ENCODE measurements at places on chromosomes 5 and 9.
A peak's percentile ranks its signal among the peaks of the same experiment; 100 is the strongest.

DNA sequence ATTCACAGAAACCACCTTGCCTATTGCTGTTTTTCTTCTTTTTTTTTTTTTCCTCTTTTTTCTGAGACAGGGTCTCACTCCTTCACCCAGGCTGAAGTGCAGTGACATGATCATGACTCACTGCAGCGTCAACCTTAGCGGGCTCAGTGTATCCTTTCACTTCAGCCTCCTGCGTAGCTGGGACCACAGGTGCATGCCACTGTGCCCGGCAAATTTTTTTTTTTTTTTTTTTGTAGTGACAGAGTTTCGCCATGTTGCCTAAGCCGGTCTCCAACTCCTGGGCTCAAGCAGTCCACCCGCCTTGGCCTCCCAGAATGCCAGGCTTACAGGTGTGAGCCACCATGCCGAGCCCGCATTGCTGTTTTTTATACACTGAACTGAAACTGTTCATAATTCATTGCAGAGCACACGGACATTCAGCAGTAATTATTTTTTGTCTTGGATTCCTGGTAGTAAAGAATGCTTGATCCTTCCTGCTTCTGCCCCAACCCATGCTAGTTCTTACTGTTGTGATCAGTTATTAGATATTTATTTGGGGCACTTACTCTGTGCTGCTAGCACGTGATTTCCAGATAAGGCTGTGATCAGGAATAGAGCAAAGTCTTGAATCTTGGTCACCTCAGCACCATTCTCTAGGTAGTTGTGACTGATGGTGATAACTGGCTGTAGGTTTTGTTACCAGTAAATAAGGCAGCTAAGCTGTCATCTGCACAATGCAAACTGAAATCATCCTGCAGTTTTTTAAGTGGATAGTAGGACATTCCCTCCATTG lies 14.0 kb downstream of the MAP3K1 start:
- DNase-seq = no peak

GRCh38 chr5:127799293-127799905 lies 96.2 kb downstream of the CCDC192 start:
- no peak for DNase-seq

- DNase-seq = no peak
These were observed 395.9 kb upstream of the CDH9 start for GRCh38 chr5:27434335-27434734.

GRCh38 chr5:135437796-135438560 lies 9.2 kb downstream of the DCANP1 start:
- DNase-seq = peak; percentile 98
